Adipocyte (in vitro differentiated cells): ENCODE measurements at places on chromosomes 5 and 9.
A peak's percentile ranks its signal among the peaks of the same experiment; 100 is the strongest.

GRCh38 chr9:98962181-98962560 is 18.5 kb downstream of the COL15A1 start:
- DNase-seq = peak; percentile 59

DNA sequence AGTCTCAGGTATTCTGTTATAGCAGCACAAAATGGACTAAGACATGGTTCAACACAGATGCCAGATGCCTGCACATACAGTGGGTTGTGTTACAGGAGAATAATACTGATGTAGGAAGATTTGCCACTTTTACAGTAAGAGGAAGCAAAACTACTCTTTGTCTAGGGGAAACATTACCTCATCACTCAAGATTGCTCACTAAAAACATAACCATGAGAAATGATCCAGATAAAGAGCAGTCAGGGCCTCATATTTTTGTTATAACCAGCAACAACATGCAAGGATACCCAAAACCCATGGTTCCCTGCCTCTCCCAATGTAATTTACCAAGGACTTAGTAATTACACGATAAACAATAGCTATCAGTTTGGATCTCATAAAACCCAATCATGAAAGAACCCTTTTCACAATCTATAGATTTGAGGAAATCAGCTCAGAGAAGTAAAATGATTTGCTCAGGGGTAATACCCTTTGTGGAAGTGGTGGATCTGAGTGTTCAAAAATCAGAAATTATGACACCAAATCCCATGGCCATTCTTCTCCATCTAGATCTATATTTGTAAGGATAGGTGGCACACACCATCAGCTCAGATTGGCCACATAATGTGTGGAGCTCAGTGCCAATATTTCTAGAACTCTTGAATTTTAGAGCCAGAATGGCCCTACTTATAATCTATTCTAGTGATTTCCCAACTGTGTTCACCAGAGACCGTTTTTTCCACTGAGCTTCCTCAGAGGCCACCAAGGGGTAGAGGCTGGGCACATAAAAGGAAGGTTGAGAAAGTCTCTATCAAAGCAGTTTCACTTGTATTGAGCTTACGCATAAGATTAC is 27.8 kb downstream of the DPYSL3 start:
- peak; percentile 68 for DNase-seq

DNA sequence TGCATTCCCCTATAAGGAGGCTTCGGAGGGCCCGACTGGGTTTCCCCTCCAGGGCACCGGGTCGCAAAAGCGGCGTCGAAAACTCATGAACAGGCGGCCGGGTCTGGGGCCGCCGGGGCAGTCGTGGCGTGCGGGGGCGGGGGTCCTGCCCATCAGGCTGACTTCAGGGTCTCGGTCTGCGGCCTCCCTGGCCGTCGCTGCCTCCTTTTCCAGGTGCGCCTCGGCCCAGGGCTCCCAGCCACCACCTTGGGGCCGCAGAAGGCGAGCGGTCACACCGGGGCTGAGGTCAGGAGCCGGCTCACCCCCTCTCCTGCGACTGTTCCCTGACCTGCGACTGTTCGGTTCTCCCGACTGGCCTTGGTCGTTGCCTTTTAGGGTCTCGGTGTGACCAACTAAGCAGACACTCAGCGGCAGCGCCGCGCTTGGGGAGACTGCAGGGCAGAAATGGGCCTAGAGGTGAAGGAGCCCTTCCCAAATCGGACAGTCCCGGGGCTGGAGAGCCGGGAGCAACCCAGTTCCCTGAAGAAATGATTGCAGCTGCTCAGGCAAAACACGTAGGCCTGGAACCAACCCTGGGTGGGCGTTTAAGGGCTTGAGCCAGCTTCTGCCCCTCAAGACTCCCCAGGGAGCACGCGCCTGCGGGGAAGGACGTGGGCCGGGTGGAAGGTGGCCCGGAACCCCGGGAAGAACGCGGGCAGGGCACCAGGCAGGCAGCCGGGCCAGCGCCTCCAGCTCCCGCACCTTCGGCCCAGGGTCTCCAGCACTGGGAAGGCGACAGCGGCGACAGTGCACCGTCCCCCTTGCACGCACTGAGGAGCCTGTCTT is 11.2 kb downstream of the IRX2 start:
- DNase-seq = no peak

GRCh38 chr9:76441551-76442322 is 17.2 kb upstream of the GCNT1 start:
- DNase-seq = peak; percentile 59

DNA sequence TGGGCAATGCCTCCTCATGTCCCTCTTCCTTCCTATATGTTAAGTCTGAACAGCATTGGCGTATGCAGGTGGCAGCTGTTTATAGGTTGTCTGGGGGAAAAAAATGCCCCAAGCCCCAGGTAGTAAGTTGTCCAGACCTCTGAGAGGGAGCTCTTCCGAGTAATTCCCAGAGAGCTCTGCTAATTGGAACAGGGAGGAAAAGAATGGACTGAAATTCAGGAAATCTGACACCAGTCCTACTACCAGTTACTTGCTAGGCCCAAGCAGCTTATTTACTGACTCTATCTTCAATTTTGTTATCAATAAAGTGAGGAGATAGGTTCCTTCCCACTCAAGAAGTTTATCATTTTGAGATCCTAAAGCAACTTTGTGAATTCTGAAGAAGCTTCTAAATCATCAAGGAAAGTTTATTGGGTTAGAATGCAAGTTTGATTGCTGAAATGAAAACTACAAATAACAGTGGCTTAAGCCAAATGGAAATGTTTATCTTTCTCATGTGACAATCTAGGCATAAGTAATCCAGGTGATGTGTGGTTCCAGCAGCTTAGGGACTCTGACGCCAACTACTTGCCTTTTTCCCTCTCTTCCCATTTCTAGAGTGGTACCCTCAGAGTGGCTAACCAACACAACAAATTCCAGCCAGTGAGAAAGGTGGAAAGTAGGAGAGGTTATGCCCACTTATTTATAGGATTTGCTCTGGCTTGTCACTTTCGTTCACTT is 5.6 kb downstream of the STK32A start:
- DNase-seq = no peak

GRCh38 chr9:77927265-77927664 is 104.3 kb downstream of the GNAQ start:
- peak; percentile 68 for DNase-seq

DNA sequence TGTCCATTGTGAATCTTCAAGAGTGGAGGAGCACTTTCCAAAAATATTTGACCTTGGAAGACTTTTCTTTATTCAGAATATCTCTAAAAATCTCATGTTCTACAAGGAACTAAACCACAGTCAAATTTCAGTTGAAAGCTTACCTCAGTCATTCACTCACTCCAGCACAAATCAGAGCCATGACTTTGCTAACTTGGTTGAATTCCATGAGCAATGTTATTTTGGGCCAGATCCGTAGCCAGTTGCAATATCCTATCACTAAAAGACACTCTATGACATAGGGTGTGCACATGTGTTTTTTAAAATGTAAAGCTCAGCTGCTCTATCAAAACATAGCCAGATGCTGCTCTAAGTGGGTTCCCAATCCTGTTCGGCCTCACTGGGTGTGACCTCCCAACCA is 156.1 kb upstream of the ANKRD55 start:
- no peak for DNase-seq

GRCh38 chr9:97438666-97439065 is 26.8 kb downstream of the TDRD7 start:
- peak; percentile 57 for DNase-seq

DNA sequence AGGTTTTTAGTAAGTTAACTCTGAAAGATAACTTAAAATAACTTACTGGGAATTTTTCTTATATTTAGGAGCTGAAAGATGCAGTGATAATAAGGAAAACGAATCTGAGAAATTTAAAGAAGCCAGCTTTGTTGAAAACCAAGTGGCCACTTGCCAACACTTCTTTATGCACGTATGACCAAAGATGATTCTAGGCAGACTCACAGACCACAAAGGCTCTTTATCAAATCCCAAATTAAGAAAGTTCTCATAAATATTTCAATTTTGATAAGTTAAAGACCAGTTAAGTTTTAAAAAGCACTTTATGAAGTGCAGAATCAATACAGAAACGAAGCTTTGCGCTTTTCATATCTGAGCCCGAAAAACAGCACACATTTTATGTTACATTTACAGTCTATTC is 1.5 kb downstream of the AFF4 start:
- peak; percentile 73 for DNase-seq

DNA sequence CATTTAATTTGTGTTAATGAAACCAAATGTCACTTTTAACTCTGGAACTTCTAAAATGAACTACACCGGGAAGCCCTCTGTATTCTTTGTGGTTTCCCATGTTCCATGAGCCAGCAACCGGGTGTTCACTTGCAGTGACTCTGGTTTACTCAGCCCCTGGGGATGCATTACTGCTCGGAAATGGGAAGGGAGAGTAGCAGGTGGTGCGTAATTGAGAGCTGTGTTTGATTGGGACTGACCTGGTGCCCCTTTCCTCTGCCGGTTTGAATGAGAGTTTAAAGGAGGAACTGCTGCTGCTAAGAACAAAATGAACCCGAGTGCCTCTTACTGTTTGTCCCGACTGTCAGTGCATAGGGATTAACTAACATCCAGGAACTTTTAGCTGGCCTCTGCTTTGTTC is 100.1 kb upstream of the DHFR start:
- no peak for DNase-seq

- no peak for DNase-seq
Observed at GRCh38 chr5:5316334-5316733, 106.1 kb upstream of the ICE1 start.

DNA sequence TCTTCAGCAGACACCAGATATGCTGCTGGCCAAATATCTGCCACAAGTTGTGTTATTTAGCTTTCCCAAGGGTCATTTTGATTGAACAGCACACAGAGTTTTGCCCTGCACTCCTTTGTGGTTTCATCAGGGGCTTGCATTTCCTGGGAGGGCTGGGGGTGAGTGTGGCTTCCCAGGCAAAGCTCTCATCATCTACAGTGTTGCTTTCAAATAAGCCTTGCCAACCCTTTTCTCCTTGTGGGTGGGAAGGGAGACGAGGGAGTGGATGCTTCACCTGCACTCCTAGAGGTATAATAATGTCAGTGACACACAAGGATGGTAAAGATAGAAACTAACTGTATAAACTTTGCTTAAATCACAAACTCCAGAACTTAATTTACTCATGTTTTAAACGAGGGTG is 107.0 kb downstream of the MARCHF11 start:
- DNase-seq = no peak

DNA sequence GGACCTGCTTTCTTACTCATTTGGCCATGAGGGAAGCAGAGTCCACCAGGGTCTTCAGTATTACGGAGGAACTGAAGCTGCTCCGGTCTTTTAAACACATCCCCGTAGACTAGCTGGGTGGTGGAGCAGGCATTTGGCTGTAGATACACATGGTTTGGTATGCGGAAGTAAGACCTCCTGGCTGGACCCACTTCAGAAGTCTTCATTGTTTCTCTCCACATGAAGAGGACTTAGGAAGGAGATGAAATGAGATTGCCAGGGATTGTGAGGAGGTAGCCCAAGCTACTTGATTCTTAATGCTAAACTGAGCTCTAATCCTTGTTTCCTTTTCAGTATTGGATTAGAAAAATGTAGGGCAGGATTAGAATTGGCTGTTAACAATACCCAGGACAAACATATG is 32.9 kb downstream of the STXBP1 start:
- DNase-seq = no peak

GRCh38 chr5:149824120-149824519 is 94.0 kb downstream of the PPARGC1B start:
- DNase-seq = no peak

DNA sequence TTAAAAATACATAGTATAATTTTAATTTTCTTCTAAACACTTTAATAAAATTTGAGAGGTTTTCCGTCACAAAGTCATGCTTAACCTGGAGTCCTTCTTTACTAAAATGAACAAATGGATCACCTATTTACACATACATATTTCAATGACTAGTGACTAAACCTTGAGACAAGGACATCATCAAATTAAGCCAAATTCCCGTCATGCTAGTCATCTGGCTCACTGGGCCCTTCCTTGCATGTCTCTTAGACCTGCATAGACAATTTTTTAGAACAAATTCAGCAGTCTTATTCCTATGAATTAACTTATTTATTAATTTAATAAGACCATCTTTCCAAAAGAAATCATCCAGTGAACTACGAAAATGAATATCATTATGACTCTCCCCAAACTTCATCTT is 26.6 kb downstream of the ERAP2 start:
- DNase-seq = no peak

GRCh38 chr9:123682746-123683145 is 247.2 kb downstream of the DENND1A start:
- DNase-seq = no peak

DNA sequence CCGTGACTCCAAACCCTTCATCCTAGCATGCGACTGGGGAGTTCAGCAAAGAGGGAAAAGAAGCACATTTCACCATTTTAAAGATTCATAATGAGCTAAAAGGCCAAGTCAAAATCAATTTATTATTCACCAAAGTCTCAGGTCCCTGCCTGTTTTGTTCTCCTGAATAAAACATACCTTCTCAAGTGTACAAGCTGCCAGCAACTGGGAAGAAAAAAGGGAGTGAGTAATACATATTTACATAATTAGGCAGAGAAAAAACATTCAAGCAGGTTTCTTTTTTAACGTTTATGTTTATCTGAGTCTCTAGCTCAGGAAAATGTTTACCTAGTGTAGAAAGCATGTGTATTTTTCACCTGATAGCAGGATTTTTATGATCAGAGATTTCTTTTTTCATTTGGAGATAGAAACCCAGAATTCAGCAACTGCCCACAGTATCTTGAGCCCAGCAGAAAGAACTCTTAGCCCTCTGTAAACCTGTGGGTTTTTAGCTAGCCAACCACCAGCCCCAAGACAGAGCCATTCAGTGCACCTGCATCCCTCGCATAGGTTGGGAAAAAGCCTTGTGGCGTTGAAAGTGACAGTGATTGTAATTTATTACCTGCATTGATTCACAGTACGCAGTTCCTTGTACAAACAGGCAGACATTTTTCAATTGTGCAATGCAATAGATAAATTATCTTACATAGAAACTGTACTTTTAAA is 117.9 kb upstream of the GRIA1 start:
- no peak for DNase-seq

GRCh38 chr9:127874301-127875221 is 2.9 kb downstream of the AK1 start:
- DNase-seq = no peak
